ENCODE measurements at places on chromosomes 1 and 21. TPM values are rescaled to one million over a fixed set of nuclear protein-coding genes. Genes with fewer than 3 reads are reported as not detected.

GRCh38 chr1:203216274-203217138 lies 13.0 kb downstream of the CHIT1 start:
- DNase-seq, result peak; percentile 24

The KCNC4 gene
- polyA plus RNA-seq, result 3.6 TPM

GRCh38 chr1:43799656-43800635 lies 92.6 kb downstream of the ST3GAL3 start:
- DNase-seq, result no peak

- DNase-seq, result no peak
Observed at GRCh38 chr21:45149021-45149420, 74.6 kb downstream of the ADARB1 start.

DNA sequence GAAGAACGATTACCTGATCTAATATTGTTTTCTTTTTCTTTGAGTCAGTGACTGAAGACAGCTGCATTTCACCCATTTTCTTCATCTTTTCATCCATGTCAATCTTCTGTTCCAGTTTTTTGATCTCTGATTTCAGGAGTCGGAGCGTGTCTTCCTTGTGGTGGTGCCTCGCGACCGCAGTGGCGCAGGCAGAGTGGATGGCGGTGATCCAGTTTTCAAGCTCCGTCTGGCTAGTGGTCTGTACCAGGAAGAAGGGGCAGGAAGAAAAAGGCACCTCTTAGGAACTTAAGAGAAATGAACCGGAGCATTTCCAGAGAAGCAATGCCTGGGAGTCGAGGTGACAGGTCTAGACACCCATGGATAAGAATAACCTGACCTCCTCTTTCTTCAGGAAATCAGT lies 118.3 kb downstream of the TIAM1 start:
- DNase-seq, result no peak

DNA sequence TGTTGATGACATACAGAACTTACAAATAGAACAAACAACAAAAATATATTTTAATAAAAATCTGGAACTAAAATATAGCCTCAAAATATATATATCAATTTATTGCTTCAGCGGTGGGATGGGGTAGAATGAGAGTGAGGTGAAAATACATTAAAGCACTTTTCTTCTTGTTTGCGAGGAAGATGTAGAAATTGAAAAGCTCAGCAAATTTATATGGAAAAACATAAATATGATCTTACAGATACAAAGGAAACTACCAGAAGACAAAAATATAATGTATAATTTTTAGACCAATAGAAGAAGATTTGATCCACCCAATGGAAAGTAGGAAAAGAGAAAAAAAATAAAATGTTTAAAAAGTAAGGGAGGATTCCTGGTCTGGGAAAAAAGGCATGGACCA lies 372.2 kb downstream of the DISC1 start:
- DNase-seq, result no peak

The CD5L gene
- not detected for polyA plus RNA-seq

DNA sequence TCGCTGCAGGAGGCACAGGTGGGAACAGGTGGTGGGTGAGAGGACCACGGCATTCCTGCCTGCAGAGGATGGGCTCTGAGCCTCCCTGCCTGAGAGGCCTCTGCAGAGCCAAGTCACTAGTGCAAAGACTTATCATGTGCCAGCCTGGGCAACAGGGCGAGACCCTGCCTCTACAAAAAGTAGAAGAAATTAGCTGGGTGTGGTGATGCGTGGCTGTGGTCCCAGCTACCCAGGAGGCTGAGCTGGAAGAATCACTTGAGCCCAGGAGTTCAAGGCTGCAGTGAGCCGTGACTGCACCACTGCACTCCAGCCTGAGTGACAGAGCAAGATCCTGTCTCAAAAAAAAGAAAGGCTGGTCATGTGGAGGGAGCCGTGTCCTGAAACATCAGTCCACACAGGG lies 46.4 kb downstream of the PKNOX1 start:
- DNase-seq, result no peak

- DNase-seq, result no peak
Observed at GRCh38 chr1:116931016-116931918, 21.6 kb downstream of the PTGFRN start.

The HSD11B1 gene
- polyA plus RNA-seq, result 0.65 TPM

DNA sequence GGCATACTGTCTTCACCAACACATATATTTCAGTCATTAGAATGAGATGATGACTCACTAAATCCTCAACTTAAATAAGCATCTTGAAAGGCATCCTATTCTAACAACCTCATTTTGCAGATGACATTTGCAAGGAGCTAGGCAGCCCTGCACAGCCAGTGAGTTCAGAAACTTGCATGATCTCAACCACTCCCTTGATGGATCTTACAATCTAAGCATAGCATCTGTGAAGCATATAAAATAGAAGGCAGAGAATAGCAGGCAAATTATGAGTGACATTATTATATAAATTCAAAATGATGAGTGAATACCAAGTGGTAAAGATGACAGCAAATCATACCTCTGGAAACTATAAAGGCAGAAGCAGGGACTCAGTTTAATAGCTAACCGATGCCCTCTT lies 31.6 kb downstream of the KRTAP20-3 start:
- no peak for DNase-seq

- DNase-seq, result no peak
Observed at GRCh38 chr1:114097109-114097508, 56.6 kb downstream of the SYT6 start.

The PADI1 gene
- 0.32 TPM for polyA plus RNA-seq

DNA sequence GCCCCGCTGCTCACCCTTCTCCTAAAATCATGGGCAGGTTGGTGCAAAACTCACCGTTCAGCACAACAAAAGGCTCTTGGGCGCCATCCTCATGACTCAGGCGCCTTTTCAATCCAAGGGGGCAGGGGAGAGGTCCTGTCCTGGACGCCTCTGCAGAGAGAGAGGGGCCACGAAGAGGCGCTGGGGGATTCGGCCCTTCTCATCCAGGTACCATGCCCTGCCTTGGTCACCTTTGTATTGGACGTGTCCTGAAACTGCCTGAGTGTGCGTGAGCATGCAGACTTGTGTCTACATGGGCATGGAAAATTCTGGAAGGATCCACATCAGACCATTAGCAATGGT lies 53.5 kb downstream of the SLC37A1 start:
- no peak for DNase-seq

GRCh38 chr1:92817137-92817697 lies 14.6 kb upstream of the RPL5 start:
- DNase-seq, result no peak

DNA sequence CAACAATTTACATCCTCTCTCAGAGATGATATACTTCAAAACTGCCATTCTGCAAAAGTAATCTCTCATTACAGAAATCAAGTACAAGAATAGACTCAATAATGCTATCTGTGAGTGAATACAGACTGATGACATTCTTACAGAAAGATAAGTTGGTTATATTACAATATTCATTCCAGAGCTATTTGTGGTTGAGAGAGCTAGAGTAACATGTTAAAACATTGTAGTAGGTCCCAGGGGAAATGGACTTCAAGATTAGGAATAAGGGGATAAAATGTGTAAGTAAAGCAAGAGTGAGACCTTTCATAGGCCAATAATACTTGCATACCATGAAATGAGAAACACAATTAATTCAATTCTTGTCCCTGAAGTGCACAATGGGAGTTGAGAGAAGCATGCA lies 1.5 kb downstream of the F13B start:
- no peak for DNase-seq

The STXBP3 gene
- 17.7 TPM for polyA plus RNA-seq

DNA sequence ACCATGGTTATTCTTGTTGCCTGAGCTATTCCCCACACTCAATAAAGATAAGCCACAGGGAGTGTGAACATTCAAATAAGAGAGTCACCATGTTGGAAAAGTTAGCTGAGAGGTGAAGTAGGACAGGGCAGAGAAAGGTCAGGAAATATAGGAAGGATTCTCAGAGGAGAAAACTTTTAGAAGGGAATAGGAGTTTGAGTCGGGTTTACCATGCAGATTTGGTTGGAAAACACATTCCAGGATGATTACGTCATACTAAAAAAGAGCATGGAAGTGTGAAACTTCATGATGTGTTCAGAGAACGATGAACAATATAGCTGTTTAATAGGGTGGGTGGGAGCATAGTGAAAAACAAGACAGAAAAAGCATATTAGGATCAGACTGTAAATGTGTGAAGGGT lies 1125.3 kb upstream of the ADGRL2 start:
- DNase-seq, result no peak

The EIF2D gene
- 58.9 TPM for polyA plus RNA-seq

DNA sequence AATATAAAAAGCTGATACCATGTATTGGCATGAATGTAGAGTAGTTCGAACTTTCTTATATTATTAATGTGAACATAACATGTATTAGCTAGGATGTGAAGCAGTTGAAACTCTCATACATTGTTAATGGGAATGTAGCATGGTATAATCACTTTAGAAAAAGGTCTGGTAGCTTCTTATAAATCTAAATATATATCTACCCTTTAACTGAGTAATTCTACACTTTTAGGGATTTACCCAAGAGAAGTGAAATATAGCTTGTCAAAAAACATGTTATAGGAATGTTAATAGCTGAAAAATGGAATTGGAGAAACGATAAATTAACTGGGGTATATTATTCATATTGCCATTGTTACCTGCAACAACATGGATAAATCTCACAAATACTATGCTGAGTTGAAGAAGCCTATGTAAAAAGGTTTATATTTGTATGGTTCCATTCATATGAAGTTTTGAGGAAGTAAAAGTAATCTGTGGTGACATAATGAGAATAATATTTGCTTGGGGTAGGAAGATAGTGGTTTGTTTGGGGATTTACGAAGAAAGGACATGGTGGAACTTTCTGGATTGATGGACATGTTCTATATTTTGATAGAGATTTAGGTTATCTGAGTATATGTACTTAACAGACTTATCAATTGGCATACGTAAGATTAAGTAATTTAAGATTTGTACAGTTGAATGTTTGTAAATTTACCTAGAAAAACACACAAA lies 76.6 kb downstream of the MAST2 start:
- no peak for DNase-seq

The OR2L13 gene
- not detected for polyA plus RNA-seq

The PROK1 gene
- not detected for polyA plus RNA-seq

- DNase-seq, result no peak
Observed at GRCh38 chr1:225427235-225428067, at the start of gene LBR. Gene LBR, minus strand, starts transcription at chr1:225428038. Its CDS starts 3,963 bp downstream, at chr1:225424075.

DNA sequence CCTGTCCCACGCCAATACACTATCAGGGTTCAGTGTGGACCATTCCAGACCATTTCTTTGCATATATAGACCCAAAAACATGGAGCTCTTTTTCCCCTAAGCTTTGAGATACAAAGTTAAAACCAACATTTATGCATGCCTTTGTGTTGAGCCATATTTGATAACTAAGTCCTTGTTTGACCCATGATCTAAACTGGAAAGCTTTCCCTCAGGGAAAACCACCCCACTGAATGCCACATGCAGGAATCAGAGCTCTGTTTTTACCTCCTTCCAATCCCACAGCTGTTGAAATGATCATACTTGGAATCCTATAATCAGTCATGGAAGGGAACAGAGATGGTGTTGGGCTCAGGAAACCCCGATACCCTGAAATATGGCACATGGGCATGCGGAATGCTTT lies 14.8 kb upstream of the SLC45A1 start:
- no peak for DNase-seq

The EPHX1 gene
- polyA plus RNA-seq, result 17.6 TPM

- DNase-seq, result no peak
Observed at GRCh38 chr21:36518883-36519492, 39.1 kb upstream of the CLDN14 start.

DNA sequence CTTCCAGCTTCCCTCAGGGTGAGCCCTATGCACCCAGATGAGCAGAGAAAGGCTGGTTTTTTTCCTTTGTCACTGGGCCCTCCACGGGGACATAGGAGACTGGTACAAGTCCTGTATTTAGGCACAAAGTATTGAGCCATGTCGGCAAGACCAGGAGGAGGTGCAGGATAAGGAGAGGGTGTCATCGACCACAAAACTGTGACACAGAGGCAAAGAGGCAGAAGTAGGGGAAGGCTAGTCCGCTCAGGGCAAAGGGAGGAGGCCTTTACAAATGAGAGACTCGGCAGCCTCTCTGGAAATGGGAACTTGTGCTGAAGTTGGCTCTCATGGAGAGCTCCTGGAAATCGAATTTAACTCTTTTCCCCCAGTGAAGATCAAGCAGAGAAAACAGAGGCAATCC lies 70.7 kb upstream of the CAMK1G start:
- no peak for DNase-seq

GRCh38 chr1:185804608-185805007 lies 70.4 kb downstream of the HMCN1 start:
- no peak for DNase-seq

All from mammary epithelial cell (primary cell).